Calu3 (cell line): ENCODE measurements at places on chromosomes 3 and 15. TPM values are rescaled to one million over a fixed set of nuclear protein-coding genes. Genes with fewer than 3 reads are reported as not detected.
A peak's percentile ranks its signal among the peaks of the same experiment; 100 is the strongest.

Gene POLQ
- 13.7 and 15.5 TPM in 2 replicates for total RNA-seq

Gene TGM4
- 0.14 and 0.39 TPM in 2 replicates for total RNA-seq

Gene SLC9C1
- total RNA-seq = not detected in 2 replicates

- DNase-seq = no peak
Measured at GRCh38 chr15:49082960-49083359, 36.7 kb upstream of the SECISBP2L start.

GRCh38 chr3:100103558-100104441 lies 10.5 kb downstream of the FILIP1L start:
- no peak for DNase-seq

- DNase-seq = no peak
Measured at GRCh38 chr15:69781411-69782125, 316.1 kb downstream of the TLE3 start.

DNA sequence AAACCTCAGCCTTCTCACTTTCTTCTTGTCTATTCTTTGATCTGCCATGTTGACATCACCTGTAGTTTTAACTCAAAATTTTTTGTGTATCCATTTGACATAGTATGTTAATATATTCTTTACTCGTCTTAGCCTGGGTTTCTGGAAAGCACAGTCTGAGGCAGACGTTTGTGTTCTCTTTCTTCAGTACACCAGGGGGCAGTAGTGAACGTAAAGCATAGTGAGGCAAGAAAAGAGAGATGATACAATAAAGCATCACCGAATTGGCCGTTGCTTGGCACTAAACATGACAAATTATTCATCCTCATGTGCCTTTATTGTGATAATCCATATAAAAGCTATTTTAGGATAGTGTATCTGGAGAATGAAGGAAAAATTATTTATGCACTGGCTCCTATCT lies 141.0 kb upstream of the MYRIP start:
- peak; percentile 15 for DNase-seq

DNA sequence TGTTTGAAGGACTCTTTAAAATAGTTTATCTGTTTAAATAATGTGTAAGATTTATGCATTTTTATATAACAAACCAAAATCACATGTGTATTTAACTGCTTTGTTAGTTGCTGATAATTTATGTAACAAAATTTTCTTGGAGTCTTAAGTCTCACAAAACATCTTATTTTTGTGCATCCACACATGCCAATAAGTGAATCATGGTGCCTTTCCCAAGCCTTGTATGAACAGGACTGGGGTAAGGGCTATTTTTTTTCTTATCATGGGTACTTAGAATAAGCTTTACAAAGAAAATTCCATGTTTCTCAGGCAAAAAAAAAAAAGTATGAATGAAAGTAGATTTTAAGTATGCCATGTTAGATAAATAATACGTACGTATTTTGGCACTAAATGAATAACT lies 132.9 kb upstream of the LRRFIP2 start:
- no peak for DNase-seq
